ENCODE measurements at places on chromosomes 13 and 19.

DNA sequence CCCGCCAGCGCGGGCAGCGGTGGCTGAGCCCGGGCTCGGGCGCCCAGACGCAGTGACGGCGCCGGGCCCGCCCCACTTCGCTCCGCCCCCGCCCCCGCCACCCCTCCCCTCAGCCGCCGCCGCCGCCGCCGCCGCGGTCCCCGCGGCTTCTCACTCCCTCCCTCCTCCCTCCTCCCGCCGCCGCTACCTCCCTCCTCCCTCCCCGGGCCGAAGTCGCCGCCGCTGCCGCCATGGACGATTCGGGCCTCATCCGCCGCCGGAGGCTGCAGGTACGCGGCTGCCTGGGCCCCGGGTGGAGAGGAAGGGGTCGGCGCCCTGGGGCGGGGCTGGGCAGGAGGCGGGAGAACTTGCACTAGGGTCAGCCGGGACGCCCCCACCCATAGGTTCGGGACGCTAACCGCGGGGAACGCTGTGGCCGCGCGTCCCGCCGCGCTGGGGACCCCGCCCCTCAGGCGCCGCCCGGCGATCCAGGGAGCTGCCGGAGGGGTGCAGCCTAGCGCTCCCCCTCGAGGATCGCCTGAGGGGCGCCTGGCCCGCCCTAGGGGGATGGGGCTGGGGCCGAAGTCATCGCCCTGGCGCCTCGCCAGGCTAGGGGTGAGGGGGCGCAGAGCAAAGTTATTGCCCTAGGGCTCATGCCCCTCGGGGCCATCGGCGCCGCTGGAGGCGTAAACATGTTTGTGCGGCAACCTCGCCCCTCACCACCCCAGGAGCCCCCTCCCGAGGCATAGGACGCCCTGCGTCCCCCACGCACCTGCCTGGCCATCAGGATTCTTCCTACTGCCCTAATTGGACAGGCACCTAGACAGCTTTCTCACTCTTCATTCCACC lies 427 bp downstream of the RTBDN start:
- DNase-seq, result no peak

GRCh38 chr19:47573071-47574026 lies at the start of gene ZNF541:
ZNF541 (minus strand) TSS chr19:47573148; CDS start chr19:47555856, 17,292 bp downstream.
- no peak for DNase-seq

GRCh38 chr13:109412283-109412901 lies 374.0 kb downstream of the IRS2 start:
- no peak for DNase-seq

DNA sequence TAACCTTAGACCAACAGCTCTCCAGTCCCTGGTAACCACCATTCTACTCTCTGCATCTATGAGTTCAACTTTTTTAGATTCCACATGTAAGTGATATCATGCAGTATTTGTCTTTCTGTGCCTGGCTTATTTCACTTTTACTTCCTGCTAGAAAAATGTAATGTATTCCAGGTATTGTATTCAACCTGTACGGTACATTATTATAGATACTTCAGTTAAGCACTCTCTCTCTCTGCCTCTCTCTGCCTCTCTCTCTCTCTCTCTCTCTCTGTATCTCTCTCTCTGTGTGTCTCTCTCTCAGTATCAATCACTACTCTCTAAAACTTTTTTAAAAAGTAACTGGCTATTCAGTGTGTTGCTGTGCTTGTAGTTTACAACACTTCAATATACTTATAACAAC lies 8.4 kb downstream of the DACH1 start:
- DNase-seq, result no peak

GRCh38 chr19:19661675-19662251 lies 1.7 kb downstream of the ATP13A1 start:
- no peak for DNase-seq

DNA sequence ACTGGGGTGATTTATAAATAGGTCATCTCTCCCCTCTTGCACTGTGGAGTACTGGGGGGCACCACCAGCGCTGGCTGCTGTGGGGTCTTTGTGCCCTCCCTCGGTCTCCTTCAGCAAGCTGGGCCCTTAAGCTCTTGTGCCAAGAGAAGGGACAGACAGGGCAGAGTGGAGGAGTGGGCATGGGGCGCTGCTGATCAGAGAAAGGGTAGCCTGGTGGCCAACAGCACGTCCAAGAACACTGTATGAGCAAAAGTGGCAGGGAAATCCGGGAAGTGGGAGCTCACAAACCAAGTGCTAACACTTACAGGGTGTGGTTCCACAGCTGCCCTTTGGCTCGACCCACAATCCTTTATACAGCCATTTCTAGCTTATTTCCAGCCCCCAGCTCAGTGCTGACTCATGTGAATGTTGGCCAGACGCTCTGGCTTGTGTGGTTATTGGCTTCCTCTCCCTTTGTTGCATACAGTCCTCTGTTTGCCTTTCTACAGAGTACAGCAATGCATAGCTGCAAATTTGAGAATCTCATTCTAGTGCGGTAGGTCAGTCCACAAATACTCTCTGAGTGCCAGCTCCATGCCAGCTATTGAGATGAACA lies 298.8 kb downstream of the SHISA2 start:
- DNase-seq, result no peak

- no peak for DNase-seq
These were observed 75.1 kb downstream of the GNG7 start for GRCh38 chr19:2627319-2627829.

DNA sequence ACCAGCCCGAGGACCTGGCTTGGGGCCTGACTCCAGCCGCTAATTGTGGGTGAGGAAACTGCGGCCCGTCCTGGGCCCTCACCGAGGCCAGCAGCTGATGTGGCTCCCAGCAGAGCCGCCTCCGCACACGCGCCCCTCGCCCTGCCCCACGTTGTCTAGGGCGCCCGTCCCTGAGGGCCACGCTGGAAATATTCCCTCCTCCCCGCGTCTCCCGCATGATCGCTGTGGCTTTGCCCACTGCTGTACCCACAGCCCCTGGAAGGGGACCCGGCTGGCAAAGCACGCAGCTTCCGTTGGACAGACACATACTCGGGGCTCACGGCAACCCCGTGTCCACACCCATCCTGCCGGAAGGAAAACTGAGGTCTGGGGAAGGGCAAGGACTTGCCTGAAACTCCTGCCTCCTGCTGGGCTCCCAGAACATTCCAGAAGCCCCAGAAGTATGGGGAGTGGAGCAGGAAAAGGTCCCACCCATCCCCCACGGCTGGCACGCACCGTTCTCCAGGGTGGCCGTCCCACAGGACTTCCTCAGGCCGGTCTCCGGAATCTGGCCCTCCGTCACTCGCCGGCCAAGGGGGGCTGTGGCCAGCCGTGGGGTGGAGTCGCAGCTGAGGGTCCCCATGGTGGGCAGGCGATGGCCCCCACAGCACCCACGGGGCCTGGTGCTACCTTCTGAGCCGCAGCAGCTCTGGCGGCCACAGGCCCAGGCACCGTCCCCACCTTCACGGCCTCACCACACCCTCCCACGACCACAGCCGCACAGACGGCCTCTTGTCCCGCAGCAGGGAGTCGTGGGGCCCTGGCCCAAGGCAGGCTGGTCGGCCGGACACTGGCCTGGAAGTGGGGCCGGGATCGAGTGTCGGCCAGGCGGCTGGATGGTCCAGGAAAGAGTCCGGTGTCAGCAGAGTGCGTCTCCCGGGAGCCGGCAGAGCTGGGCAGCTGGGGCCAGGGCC lies 13.6 kb upstream of the SHC2 start:
- DNase-seq, result no peak

GRCh38 chr13:46492946-46493345 lies 60.0 kb upstream of the LRCH1 start:
- DNase-seq, result peak; percentile 9

DNA sequence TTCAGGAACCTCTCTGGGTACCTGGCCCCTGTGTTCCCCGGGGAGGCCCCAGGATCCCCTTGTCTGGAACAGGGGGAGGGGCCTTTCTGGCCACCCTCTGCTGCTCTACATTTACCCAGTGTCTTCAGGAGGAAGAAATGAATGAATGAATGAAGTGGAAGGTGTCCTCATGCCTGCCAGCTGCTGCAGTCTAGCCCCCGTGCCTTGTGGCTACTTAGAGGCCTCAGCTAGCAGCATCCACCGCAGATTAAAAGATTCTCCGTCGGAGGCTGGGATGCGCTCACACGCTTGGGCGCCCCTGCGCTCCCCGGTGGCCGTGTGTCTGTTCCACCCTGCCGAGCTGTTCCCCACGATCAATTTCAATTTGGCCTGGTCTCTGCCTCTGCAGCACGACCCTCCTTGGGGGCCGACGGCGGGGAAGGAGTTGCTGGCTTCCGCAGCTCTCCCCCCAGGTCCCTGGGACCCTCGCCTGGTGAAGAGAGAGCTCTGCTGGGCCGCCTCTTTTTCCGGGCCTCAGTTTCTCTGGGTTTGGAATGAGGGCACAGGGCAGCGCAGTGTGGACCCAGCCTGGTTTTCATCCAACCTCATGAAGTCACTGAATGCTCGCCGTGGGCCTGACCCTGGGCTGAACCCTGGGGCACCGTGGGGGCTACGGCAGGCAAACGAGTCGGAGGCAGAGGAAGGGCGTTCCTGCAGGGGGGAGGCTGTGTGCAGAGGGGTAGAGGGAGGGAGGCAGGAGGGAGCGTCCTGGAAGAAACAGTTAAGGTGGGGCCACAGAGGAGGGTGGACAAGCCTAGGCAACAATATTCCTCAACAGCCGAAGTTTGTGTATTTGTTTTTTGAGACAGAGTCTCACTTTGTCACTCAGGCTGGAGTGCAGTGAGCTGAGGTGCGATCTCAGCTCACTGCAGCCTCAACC lies 28.3 kb downstream of the EFNA2 start:
- DNase-seq, result no peak

DNA sequence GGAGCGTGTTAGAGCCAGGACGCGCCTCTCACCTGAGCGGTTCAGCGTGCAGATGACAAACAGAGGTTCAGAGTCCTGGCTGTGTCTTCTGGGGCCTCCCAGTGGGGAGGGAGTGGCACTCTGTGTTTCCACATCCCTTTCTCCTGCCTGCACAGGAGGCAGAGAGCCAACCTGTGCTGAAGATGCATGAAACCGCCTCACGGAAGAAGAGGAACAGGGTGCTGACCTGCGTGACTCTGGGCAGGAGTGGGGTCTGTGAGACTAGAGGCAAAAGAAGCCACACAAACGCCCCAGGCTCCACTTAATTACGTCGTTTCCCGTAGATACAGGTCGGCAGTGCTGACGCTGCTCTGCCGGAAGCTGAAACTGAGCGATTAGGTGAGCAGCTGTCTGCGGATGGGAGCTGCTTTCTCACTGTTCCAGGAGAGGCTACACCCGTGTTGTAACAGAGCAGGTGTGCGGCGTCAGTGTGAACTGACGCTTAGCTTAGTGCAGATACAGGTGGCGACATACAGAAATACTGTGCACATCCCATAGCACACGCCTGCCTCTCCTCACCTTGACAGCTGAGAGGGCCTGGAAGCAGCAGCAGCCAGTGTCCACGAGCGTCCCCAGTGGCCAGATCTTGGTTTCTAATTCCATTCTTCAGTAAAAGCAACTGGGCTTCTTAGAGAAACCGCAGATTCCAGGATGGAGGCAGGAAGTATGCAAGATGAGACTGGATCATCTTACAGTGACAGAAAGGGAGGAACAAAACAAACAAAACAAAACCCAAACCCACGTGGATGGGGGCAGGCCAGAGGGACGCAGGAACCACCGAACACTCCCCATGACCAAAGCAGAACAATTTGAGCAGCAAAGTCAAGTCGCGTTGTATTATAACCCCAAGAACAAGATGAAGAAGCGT lies 37.7 kb upstream of the MCF2L start:
- peak; percentile 52 for DNase-seq

- no peak for DNase-seq
These were observed 17.2 kb downstream of the CRTC1 start for GRCh38 chr19:18700501-18701249.

- DNase-seq, result no peak
These were observed 15.9 kb downstream of the ZDHHC20 start for GRCh38 chr13:21443171-21443570.

- DNase-seq, result no peak
These were observed 289.8 kb upstream of the SPRY2 start for GRCh38 chr13:80630685-80631121.

DNA sequence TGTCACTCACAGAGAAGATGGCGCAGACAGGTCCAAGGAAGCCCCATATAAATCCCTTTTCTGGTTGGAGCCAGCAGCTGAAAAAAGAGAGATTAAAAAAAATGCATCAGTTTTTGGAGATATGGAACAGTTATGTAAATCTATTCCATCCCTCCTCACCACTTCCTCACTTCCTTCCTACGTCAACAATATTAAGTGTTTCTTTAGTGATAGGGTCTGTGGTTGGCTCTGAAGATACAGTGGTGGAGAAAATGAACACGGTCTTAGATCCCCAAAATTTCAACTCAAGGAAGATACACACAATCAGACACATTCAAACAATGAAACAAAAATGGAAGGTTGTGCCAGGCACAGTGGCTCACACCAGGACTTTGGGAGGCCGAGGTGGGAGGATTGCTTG lies 31.5 kb downstream of the ADGRE2 start:
- no peak for DNase-seq

DNA sequence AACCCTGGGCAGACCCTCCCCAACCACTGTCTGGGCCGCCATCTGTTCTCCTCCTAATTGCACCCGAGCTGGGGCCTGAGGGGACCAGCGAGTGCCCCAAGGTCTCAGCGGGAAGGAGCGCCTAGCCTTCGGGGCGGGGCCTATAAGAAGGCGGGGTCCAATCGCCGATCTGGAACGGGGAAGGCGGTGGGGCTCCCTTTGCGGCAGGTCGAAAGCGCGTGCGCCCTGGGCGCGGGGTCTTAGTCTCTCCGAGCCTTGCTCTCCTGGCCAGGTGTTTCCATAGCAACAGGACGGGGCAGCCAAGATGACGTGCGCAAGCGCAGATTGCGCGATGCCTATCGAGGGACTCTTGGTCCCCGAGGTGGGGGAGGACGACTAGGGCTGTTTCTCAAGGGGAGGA lies 2.8 kb downstream of the MAST1 start:
- peak; percentile 94 for DNase-seq

- no peak for DNase-seq
These were observed 406.9 kb downstream of the LIG4 start for GRCh38 chr13:107808389-107808788.

GRCh38 chr19:29665826-29666577 lies 741 bp downstream of the PLEKHF1 start:
- DNase-seq, result peak; percentile 47

DNA sequence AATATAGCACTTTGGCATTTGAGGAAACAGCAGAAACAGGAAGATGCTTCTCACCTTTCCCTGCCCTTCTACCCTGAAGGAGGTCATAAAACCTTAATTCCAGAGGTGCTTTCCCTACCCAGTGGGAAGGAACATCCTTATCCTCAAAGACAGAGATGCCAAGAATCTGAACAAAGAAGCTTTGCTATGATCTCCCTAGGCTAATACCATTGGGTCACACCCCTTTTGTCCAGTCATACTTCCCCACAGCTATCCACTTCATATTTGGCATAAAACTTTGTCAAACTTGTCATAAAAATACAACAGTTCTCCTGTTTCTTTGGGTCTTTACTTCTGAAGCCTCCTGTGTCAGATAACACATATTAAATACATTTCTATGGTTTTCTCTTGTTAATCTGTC lies 21.7 kb upstream of the RXFP2 start:
- DNase-seq, result no peak

DNA sequence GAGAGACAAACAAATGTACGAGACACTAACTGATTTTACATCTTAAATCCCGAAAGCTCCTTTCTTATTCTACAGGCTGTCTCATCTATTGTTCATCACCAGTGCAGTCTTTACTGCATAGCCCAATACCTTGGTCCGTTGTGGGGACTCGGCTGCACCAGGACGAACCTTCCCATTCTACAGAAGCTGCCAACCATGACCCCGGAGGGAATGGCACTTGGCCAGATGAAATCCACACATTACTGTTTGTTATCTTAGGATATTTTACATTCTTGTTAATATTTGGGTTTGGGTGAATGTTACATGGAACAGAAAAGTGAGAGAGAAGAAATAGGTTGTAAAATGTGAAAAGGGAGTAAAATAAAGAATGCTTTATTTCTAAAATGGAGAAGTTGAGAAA lies 195.1 kb downstream of the RFC3 start:
- no peak for DNase-seq

GRCh38 chr19:3668331-3669081 lies 31.8 kb downstream of the PIP5K1C start:
- no peak for DNase-seq

Measured in iPS DF 6.9 (cell line).